Right kidney (tissue), 9 donors: ENCODE measurements at places on chromosomes 3 and 15.

DNA sequence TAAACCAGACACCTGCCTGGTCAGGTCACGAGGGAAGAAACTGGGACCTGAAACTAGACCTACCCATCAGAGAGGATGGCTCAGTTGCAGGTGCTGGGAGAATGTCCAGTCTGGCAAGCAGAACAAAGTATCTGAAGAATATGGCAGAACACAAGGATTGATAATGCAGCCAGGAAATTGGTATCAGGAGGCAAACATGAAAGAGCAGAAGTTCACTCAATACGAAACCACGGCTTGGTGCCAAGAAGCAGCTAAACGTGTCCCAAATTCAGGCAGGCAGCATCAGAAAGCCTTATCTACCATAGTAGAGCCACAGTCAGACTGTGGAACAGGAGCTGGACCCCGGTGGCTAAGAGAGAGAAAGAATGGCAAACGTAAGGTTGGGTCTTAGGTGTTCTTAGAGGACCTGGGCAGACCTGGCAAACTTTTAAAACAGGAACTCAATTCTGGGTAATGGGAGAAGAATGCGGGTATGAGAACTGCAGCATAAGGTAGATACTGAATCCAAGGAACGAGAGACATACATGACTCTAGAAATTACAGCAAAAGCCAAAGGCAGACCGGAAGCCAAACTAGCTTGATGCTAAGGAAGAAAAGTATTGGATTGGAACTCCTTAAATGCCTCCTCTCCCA is 169.0 kb upstream of the NECTIN3 start:
- no peak for DNase-seq

- DNase-seq = no peak
Measured at GRCh38 chr3:47036145-47036544, 56.7 kb downstream of the NBEAL2 start.

- DNase-seq = no peak
Measured at GRCh38 chr15:31385736-31386135, 59.1 kb downstream of the KLF13 start.

DNA sequence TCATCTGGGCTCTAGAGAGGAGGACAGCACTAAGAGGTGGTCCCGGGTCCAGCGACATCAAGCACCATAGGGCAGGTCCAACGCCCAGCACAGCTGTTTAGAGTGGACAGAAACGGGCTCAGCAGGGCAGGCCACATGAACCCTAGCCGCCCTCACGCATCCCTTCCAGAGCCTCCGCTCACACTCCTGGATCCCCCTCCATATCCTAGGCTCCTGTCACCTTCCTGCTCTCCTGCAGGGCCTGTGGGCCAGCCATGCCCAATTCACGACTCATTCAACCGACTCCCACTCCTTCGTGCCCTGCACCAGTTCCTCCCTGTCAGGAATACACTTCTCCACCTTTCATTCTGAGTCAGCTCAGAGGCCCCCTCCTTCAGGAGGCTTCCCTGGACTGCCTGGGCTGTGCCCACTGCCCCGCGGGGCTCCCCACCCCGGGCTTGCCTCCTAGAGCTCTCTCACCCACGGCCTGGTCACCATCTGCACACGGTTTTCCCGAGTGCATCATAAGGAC is 90.2 kb downstream of the LINGO1 start:
- DNase-seq = no peak

DNA sequence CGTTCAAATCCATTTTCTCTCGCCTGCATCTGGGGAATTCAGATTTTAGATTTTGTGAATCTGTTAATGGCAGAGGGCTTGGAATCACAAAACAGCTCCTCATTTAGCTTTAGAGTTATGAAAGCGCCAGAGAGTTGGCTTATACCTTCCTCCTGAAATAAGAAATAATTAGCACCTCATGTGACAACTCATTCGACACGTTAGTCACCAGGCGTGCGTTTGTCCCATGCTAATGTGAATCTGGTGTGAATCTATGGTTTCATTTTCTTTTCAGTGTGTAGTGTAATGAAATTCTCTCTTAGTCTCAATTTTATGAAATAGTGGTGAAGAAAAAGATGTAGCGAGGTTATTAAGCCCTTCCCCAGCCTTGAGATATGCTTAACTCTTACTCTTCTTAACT is 89.4 kb downstream of the EDEM1 start:
- DNase-seq = no peak

- DNase-seq = no peak
Measured at GRCh38 chr3:167967257-167968036, 128.3 kb downstream of the GOLIM4 start.

- DNase-seq = no peak
Measured at GRCh38 chr15:75151214-75152128, 50.2 kb upstream of the C15orf39 start.

GRCh38 chr3:45612918-45613602 is 18.5 kb downstream of the LIMD1 start:
- no peak for DNase-seq

DNA sequence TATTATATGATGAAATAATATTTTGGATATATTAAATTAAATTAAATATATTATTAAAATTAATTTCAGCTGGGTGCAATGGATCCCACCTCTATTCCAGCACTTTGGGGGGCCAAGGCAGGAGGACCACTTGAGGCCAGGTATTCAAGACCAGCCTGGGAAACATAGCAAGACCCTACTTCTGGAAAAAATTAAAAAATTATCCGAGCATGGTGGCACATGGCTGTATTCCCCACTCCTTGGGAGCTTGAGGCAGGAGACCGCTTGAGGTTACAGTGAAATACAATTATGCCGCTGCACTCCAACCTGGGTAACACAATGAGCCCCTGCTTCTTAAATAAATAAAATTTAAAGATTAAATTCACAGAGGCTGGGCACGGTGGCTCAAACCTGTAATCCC is 61.4 kb downstream of the SH3BP5 start:
- DNase-seq = no peak

DNA sequence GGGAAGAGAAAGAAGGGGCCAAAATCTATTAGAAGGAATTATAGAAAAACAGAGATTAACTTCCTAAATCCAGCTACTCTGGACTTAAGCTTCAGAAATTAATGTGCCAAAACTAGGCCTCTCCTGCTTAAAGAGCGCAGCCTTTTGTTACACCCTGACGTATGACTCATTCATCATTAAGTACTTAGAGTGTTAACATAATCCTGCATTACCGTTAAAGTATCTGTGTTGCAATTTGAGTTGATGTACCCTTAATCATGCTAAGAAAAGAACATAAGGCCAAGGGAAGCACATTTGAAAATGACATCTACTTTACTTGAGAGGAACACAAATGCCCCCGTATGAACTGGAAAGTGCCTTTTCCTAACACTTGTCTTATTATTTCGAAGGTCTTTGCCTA is 7.9 kb downstream of the HTR3D start:
- DNase-seq = no peak
